ENCODE measurements at places on chromosomes 12 and 14. TPM values are rescaled to one million over a fixed set of nuclear protein-coding genes. Genes with fewer than 3 reads are reported as not detected.
A peak's percentile ranks its signal among the peaks of the same experiment; 100 is the strongest.

- peak; percentile 94 for DNase-seq
Measured at GRCh38 chr14:56244138-56244789, 126.1 kb downstream of the PELI2 start.

GRCh38 chr12:104866291-104866690 is 91.8 kb downstream of the SLC41A2 start:
- DNase-seq, result peak; percentile 90

- no peak for DNase-seq
Measured at GRCh38 chr12:82436354-82436753, 78.0 kb downstream of the METTL25 start.

DNA sequence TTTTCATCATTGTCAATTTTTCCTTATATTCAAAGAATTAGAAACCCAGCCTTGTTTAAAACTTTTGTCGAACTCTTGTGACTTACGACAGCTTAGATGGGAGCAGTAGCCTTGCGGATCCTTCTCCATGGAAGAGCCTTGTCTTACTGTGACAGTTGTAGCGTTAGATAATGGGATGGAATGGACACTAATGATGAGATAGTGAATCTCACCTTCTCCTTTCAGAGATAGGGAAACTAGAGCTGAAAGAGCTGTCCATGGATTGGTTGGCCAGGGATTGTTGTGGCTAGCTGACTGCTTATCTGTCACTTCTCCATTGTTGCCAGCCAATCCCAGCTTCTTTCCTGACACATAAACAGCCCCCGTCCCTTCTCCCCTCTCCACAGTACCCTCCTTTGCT is 59.4 kb downstream of the BHLHE41 start:
- DNase-seq, result no peak

GRCh38 chr12:6608592-6609281 is 1.6 kb upstream of the CHD4 start:
- DNase-seq, result peak; percentile 36

- no peak for DNase-seq
Measured at GRCh38 chr14:63705561-63706070, 22.2 kb downstream of the SGPP1 start.

DNA sequence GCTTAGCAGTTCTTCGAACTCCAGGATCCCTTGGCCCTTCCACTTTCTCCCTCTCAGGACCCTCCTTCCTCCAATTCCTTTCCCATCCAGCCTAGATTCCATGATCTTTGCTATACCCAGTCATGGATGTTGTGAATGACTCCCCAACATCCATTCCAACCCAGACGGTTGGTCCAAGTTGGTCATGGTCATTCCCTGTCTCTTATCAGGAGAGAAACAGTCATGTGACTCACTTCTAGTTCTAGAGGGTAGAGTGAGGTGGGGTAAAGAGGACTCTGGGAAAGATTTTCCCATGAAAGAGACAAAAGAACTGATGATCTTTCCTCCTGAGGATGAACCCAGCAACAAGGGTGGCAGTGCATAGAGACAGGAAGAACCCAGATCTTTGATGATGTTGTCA is 9.2 kb upstream of the P2RX7 start:
- no peak for DNase-seq

- peak; percentile 20 for DNase-seq
Measured at GRCh38 chr12:88781909-88782308, 201.6 kb upstream of the KITLG start.

DNA sequence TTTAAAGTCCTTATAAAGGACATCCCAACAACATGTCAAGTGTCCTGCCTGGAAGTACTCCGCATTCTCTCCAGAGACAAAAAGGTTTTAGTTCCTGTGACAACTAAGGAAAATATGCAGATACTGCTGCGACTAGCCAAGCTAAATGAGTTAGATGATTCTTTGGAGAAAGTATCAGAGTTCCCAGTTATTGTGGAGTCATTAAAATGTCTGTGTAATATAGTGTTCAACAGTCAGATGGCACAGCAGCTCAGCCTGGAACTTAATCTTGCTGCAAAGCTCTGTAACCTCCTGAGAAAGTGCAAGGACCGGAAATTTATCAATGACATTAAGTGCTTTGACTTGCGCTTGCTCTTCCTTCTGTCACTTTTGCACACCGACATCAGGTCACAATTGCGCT is 40.2 kb downstream of the RIC8B start:
- no peak for DNase-seq

DNA sequence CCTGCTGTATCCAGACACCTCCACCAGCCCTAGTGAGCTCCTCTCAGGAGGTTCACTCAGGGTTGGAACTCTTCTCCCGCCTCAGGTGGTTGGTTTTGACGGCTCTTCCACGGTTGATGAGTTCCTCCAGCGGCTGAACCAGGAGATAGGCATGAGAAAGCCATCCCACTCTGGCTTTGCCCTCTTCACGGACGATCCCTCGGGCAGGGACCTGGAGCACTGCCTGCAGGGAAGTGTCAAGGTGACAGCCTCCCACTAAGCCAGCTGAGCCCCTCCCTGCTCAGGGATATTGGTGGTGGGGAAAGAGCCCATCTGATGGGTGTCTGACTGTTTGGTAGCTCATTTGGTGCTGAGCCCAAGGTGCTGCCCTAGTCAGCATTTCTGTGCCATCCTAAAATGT is 20.4 kb downstream of the PIGH start:
- no peak for DNase-seq

DNA sequence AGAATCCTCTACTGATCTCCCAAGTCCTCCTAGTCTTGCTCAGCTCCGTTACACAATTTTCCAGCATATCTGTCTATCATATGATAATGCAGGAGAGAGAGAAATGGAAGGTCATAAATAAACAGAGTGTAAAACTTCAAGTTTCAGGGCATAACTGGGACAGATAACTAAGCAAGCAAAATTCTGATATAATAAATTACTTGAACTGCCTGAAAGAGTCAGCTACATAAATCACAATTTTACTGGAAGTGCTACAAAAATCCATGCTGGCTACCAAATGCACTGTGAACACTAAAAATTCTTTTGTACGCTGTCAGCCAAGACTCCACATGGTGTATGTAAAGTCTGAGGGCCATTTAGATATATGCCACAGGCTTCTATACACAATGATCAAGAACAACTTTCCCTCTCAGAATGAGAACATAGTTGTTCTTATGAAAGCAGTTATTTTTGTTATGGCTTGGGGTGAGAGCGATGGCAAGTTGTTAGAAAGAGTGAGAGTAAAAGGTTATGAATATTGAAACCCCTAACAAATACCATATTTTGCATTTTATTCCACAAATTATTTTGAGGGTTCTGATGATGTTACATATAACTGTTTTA is 41.1 kb downstream of the GRIP1 start:
- peak; percentile 73 for DNase-seq

GRCh38 chr14:100051103-100051502 is 14.1 kb upstream of the EVL start:
- DNase-seq, result no peak

DNA sequence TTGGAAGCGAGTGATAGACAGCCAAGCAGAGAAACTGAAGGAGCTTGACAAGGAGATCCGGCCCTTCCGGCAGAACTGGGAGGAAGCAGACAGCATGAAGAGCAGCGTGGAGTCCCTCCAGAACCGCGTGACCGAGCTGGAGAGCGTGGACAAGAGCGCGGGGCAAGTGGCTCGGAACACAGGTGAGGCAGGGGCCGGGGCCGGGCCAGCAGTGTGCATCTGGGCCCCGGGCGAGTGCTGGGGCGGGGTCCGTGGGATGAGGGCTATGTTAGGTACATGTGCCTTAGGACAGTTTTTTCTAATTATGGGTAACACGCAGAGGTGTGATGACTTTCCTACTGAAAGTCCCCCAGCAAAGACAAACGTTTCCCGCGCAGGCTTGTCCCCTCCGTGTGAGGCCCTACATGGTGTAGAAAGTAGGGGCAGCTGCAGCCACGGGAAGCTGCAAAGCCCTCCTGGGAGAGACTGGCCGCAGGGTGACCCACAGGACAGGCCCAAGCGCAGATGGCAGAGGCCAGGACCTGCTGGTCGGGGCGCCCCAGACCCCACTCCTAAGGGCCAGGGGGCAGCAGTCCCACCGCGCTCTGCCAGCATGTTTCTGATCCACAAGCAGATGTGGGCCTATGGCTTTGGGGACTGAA is 19.1 kb upstream of the AMN start:
- no peak for DNase-seq

DNA sequence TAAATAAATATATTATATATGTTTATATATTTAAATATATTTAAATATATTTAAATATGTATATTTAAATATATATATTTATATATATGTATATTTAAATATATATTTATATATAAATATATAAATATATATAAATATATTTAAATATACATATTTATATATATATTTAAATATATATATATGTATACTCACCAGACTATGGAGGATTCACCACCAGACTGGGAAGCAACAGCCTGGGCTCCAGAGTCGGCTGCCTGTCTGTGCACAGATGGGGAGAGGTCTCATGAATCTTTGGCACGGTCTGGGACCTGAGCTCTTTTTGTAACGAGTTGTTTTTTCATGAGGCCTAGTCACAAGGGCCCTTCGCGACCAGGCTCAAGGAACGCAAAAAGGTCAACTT is 21.3 kb downstream of the NOC4L start:
- no peak for DNase-seq

GRCh38 chr14:91899806-91900205 is 32.5 kb upstream of the TC2N start:
- DNase-seq, result no peak

GRCh38 chr12:32822344-32822743 is 66.6 kb upstream of the YARS2 start:
- DNase-seq, result no peak

DNA sequence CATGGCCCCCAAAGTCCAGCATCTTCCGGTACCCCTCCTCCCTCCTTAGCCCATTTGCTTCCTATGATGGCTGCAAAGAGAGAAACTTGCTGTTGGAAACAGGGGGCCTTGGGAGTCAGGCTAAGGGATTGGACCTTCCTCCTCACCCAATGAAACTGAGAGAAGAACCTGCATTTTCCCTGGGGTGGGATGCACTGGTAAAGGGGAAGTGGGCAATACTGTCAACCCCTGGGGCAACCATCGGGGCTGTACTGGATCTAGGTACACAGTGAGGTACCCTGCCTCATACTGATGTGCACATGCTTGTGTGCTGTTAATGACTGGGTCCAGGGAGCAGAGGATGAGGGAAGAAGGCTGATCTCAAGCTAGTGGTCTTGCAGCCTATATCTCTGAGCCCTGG is 11.0 kb upstream of the JPH4 start:
- no peak for DNase-seq

DNA sequence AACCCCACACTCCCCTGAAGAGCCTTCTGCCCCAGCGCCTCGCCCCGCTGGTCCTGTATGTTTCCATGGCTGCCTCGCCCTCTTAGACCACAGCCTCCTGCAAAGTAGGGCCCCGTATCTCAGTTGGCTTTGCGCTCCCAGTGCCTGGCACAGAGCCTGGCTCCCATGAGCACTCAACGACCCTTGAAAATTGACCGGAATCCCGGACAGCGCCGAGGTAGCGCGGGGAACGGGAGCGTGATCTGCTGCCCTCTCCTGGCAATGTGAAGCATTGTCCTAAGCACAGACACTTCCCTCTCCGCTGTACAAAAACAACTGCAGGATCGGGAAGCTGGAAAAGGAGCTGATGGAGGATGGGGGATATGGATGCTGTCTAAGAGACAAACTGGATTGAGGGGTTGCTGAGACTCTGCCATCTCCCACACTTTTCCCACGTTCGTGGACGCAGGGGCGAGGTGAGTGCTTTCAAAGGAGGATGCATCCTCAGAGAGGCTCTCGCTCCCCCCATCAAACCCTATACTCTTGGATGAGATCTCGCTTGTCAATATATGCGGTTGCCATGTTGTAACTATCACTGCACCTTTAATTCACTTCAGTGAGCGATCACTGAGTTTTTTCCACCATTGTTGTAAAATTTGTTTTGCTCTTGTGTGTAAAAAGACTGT is 10.7 kb upstream of the FKBP4 start:
- DNase-seq, result peak; percentile 52

DNA sequence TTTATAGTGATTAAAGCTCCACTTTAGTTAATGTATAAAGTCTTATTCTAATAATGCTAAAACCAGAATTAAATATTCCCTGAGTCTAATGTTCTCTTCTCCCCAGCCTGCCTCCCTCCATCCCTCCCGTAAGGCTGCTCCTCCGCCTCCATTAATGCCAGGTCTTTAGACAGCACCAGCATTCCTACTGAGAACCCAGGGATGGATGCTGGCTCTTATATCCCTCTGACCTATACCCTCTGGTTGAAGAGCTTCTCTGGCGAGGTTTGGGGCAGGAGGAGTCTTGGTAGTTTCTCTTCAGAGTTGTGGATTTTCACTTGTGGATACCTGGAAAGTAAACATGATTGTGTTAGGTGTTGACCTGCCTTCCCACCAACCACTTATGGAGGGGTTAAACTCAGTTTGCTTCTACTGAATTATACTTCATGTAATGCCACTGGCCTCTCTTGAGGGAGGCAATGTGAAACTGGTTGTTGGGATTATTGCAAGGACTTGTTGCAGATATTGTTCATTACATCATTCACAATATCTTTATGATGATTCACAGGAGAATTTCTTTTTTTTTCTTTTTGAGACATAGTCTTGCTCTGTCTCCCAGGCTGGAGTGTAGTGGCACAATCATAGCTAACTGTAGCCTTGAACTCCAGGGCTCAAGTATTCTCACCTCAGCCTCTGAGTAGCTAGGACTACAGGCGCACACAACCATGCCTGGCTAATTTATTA is 11.1 kb upstream of the SMAGP start:
- peak; percentile 70 for DNase-seq

GRCh38 chr12:38759621-38760020 is 145.8 kb downstream of the CPNE8 start:
- DNase-seq, result no peak

GRCh38 chr12:109549613-109550270 is 23.6 kb downstream of the MMAB start:
- DNase-seq, result no peak

DNA sequence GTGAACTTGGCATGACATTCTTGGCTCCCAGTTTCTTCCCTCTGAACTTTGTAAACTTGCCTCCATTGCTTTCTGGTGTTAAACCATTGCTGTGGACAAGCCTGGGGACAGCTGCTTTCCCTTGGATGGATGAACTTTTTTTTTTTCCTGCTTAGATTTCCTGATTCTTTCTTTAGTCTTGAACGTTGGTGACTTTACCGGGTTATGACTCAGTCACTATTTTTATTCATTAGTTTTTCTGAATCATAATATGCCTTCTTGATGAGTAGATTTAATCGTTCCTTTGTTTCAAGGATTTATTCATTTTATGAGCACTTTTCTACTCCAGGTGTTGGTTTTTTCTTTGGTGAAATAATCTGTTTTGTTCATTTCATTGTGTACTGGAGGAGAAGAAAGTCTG is 155.0 kb upstream of the RTL1 start:
- peak; percentile 31 for DNase-seq

PROX2 gene
- total RNA-seq, result not detected

ZNF385A gene
- total RNA-seq, result 2.3 TPM

RAD9B gene
- 0.77 TPM for total RNA-seq

KRT79 gene
- not detected for total RNA-seq

CLMN gene
- total RNA-seq, result 0.83 TPM

LALBA gene
- not detected for total RNA-seq

TAC3 gene
- 0.17 TPM for total RNA-seq

Data from fibroblast of lung (primary cell).